HuH-7 (cell line): ENCODE measurements at places on chromosomes 7 and 10.
A peak's percentile ranks its signal among the peaks of the same experiment; 100 is the strongest.

- no peak for DNase-seq
Measured at GRCh38 chr7:121343302-121343701, 14.5 kb downstream of the WNT16 start.

- DNase-seq, result no peak
Measured at GRCh38 chr10:108358912-108359311, 1194.4 kb upstream of the SORCS1 start.

GRCh38 chr7:93948873-93949272, 27.3 kb downstream of the GNG11 start:
- DNase-seq, result no peak

- no peak for DNase-seq
Measured at GRCh38 chr10:49519717-49520116, 19.2 kb downstream of the ERCC6 start.

- no peak for DNase-seq
Measured at GRCh38 chr7:22238354-22239311, 118.3 kb downstream of the RAPGEF5 start.

GRCh38 chr10:29957907-29958331, 101.5 kb downstream of the JCAD start:
- DNase-seq, result peak; percentile 34

- peak; percentile 41 for DNase-seq
Measured at GRCh38 chr7:140478246-140479061, 851 bp downstream of the MKRN1 start.

DNA sequence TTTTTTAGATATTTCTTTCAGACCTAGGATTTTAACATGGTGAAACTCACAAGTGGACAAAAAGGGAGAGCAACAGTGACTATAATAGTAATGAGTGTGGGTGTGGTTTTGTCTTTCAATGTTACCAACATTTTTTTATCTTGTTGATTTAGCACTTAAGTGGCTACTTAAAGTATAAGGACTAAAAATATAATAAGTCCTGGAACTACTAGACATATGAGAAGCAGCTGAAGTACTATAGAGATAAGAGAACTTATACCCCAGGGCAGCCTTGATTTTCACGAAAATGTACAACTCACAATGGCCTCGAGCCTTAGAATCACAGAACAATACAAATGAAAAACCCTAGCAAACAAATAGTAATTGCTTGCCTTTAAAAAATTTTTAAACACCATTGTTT, 1151.8 kb downstream of the TYW1 start:
- no peak for DNase-seq

GRCh38 chr7:150753826-150754603, 16.8 kb downstream of the GIMAP5 start:
- DNase-seq, result peak; percentile 37

GRCh38 chr7:128164061-128164954, 76.8 kb upstream of the LEP start:
- DNase-seq, result no peak

DNA sequence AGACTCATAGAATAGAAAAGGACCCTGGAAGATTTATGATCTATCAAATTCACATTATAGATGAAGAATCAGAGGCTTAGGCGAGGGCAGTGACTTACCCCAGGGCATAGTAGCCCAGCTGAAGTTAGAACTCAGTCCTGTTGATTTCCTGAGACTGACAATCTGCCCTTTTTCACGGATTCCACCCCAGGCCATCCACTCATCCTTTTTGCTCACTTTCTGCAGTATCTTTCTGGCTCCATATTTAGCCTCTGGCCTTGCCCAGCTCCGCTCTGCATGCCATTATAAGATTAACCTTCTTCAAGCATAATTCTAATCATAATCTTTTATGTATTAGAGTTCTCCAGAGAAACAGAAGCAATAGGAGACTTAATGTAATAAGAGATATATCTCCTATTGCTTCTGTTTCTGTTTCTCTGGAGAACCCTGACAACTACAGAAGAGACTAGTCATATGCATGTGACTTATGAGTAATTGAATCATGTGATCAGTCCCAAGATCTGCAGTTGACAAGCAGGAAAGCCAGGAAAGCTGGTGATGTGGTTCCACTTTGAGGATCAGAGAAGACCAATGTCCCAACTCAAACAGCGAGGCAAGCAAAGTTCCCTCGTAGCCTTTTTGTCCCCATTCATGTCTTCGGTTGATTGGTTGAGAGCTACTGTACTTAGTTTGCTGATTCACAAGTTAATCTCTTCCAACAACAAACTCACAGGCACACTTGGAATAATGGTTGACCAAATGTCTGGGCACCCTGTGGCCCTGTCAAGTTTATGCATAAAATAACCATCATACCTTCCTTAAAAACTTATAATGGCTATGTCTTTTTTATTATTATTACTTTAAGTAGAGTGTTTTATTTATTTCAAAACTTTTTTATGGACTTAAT, 412.1 kb downstream of the SUGCT start:
- DNase-seq, result no peak

DNA sequence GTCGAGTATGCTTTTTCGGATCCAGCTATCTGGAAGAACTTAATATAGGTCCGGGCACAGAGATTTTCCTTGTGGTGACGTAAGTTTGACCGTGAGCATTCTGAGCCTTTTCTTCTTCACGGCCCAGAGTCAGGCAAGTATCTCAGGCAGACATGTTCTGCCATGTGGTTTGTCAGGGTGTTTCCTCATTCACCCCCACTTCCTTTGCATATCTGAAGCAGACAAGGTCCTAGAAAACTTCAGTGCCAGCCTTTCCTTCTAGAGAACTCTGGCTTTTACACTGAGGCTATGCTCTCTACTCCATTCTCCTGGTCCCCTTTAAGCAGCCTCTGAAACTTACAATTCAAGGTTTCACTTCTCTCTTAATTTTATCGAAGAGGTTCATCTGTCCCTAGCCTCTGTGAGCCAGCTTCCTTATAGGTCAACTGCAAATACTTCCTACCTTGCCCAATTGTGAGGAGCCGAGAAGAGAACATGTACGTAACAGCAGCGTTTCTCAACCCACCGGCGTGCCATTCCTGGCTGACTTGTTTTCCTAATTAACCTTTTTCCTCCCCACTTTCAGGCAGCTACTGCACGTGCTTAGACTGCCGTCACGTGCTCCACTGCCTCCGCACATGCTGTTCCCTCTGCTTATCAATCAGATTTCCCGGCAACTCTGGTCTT, 47.3 kb downstream of the CDCA7L start:
- DNase-seq, result no peak

DNA sequence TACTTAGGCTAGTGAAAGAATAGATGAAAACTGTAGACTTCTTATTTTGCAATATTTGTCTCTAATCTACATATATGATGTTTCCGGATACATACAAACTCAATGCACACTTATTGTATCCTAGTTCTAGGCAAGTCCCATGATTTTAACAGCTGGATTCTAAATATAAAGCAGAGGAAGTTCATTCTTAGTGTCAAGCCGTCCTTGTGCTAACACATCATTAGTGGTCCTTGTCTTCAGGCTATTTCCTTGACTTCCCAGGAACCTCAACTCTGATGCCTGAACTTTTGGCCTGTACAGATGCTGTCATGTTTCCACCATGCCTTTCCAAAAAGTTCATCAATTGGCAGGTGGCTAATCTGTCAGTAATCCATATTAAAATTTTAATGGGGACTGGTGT, 301.9 kb upstream of the DGKB start:
- no peak for DNase-seq

- DNase-seq, result peak; percentile 49
Measured at GRCh38 chr7:39623732-39624441, 515 bp downstream of the RALA start.

- no peak for DNase-seq
Measured at GRCh38 chr10:43109671-43110249, 28.5 kb upstream of the CSGALNACT2 start.

GRCh38 chr10:78650122-78650521, 418.6 kb upstream of the ZMIZ1 start:
- DNase-seq, result no peak

GRCh38 chr10:48384699-48384982, 78.2 kb downstream of the MAPK8 start:
- DNase-seq, result no peak

DNA sequence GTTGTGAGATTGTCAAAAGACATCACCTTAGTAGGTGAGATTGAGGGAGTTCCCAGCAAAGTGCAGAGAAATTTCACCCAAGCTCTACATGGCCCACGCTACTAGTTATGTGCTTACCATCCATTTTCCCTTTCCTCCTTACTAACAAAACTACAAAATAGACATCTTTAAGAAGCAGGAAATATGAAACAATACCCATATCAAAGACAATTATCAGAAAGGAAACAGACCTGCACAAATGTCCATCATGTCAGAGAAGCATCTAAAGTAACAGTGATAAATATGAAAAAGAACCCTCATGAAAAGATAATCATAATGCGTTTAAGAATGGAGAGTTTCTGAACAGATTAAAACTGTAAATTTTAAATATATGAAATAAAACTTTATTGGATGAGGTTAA, 28.2 kb downstream of the GIMAP4 start:
- no peak for DNase-seq

GRCh38 chr10:121516093-121516865, 82.0 kb downstream of the FGFR2 start:
- DNase-seq, result no peak

- DNase-seq, result no peak
Measured at GRCh38 chr10:2079603-2080078, 342.3 kb upstream of the ADARB2 start.

GRCh38 chr10:112269266-112269665, 13.9 kb upstream of the TECTB start:
- no peak for DNase-seq

GRCh38 chr7:92699560-92699959, 109.4 kb upstream of the FAM133B start:
- no peak for DNase-seq

DNA sequence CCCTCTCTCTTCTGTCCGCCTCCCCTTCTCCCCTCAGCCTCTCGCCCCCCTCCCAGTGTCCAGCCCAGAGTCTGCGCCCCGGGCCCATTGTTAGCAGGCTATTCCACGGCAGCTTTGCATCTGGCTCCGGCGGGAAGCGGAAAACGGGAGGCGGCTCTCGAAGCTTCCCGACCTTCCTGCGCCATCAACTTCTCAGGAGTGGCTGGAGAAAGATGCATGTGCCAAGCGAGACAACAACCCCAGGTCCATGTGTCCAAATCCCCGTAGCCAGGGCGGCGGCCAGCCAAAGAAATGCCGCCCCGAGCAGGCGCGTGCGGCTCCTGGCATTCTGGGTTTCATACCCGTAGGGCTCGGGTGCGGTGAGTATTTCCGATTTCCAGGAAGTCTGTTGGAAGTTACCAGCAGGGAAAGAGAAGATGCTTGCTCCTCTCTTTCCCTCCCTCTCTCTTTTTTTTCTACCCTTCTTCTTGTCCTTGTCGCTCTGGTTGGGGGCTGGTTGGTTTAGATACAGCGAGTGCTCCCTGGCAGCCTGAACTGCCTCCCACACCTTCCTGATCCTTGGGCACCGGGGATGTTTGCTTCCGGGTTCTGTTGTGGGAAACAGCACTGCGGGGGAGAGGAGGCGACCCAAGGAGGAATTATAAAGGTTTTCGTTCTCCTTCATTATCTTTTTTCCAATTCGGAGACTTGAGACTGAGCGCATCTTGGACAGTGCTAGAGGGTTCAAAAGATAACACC, 1.2 kb upstream of the HOXA2 start:
- no peak for DNase-seq

GRCh38 chr10:70459774-70460490, 18.5 kb upstream of the NODAL start:
- no peak for DNase-seq

- no peak for DNase-seq
Measured at GRCh38 chr7:133081119-133081598, 731 bp downstream of the CHCHD3 start.

DNA sequence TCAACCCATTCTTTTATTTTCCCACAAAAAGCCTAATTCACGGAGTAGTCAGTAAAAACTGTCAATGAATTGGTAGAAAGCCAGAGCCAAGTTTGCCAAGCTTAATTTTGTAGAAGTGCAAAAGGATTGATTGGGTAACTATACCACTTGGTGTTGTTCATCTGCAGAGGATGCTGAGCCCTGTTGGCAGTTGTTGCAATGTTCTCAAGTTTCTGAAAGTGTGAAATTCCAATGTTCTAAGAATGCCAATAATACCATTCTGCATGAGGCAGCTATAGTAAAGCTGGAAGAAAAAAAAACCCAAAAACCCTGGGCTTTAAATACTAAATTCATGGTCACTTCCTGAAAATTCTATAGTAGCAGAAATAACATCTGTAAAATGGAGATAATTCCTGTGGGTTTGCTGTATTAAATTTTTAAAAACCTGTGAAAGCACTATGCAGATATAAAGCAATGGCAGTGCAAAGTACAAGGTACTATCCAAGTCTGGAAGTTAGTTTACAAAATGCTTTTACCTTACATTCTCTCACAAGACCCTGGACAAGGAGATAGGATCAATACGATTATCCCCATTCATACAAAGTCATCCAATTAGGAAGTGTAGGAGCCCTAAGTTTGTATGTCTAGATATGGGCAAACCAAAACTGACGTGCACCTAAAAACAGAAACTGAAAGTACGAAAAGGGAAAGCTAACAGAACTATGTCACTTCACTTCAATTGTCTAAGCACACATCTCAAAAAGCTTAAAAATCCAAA, 6.0 kb upstream of the PON1 start:
- DNase-seq, result no peak

DNA sequence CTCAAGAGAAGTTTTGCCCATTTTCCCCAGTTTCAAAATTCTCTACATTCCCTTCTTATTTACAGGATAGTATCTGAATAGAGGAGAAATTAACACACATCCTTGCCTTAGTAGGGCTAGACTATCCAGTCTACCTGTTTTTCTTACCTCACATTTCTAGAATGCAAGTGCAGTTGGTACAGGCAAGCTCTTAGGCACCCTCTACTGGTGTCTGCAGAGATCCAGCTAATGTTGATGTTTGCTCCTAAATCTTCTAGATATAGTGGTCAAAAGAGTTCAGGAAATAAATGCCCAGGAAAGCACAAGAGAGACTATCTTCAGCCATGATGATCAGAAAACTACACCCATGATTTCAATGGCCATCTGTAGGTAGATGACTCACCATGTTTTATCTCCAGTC, 205.3 kb downstream of the HTR7 start:
- DNase-seq, result peak; percentile 1

DNA sequence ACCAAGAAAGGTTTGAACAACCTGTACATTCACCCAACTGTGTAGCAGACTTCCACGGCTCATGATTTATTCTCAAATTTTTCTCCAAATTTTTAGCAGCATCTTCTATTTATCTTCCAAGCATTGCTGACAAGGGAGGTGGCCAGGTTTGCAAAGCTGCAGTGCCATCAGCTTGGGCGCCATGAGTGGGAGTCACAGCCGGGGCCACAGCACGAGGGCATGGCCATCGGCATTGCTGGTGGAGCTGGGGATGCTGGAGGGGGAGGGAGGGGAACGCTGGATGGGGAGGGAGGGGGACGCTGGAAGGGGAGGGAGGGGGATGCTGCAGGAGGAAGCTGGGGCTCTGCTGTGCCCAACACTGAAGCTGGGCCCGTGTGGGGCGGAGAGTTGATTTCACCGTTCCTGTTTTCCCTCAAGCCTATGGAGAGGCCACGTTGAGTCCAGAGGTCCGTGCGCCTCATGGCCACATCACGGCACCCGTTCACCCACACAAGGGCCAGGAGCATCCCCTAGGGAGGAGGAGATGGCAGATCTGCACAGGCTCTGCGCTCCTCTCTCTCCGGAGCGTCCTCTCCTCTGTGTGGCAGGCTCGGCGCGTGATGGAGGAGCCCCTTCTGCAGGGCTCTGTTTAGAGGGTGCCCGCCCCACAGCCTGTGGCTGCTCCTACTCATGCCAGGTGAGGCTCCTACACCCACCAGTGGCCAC, 520.2 kb downstream of the DNAJB6 start:
- no peak for DNase-seq
